ENCODE measurements at places on chromosomes 3 and 15.

DNA sequence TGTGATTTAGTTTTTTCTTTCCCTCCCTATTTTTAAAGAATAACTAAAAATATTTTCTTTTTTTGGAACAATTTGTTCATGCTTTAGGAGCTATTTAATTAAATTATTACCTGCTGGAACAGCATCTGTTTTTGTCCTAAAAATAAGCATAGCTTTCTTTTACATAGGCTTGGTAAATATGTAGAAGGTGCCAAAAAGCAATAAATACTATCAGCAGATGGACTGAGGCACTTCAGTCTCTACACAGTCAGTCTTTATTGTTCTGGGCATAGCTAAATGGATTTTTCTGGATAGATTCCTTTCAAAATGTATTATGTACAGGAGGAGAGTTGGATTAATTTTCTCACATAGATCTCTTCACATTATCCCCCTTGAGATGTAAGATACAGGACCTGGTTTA, 223.5 kb downstream of the NAALADL2 start:
- DNase-seq: peak; percentile 87

DNA sequence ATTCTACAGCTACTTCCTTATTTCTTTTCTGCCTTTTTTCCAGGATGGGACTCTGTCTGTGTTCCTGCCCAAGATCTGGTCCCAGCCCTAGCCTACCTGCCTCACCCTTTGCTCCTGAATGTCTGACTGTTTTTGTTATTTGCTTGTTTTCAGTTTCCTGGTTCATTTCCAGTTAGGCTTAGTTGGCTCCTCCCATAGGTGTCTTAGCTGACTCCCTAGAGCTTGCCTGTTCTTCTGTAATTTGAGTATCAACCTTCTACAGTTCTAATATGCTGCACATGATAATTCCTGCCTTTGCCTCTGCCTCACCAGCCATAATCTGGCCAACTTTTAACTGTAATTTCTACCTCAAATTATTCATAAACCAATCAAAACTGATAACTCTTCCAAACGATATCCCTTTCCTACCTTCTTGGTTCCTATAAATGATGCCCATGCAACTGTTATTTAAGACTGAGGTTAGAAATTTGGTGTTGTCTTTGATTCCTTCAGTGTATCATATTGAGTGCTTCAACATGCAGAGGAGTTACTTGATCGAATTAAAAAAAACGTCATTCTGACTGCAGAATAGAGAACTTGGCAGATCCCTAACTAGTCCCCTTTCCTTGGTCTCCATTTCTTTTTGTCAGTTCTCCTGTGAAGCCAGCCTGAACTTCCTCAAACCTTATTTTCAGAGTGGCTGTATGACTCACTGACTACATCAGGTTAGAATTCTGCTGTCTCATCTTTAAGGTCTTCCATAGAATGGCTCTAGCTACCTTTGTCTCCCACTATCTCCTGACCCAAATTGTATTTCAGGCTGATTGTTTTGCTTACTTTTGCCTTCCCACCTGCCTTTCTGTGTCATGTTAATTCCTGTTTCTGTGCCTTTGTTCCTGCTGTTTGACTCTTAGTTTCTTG, 8.4 kb downstream of the GOLM2 start:
- DNase-seq: no peak

- DNase-seq: no peak
These were observed 199.6 kb upstream of the EIF1B start for GRCh38 chr3:40109641-40110490.

- DNase-seq: no peak
These were observed 93.5 kb downstream of the FLNB start for GRCh38 chr3:58101499-58102389.

DNA sequence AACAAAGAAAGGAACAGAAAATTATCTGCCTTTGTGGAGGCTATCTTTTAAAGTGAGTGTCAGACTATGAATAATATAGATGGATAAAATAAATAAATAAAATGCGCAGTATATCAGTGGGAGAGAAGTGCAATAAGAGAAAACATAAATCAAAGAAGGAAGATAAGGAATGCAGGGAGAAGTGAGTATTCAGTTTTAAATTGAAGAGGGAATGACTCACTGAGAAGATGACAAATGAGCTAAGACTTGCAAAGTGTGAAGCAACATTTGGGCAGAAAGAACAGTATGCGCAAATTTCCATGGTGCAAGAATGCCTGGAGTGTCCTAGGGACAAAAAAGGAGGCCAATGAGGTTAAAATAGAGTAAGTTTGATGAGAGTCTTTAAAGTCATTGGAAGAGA, 1300.1 kb upstream of the ALCAM start:
- DNase-seq: no peak

DNA sequence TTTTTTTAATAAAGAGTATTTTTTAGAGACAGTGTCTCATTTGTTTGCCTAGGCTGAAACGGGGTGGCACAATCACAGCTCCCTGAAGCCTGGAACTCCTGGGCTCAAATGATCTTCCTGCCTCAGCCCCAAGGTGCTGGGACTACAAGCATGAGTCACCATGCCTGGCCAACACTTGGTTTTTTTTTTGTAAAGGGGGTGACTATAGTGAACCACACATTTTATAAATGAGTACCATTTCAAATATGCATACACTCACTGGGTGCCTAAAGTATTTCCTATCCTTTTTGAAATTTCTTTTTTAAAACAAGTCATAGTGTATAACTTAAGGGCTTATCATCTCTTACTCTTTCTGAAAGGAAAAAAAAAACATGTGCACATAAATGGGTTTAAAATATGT, 325.2 kb upstream of the MEIS2 start:
- no peak for DNase-seq

GRCh38 chr3:12734960-12735359, 24.1 kb downstream of the TMEM40 start:
- no peak for DNase-seq

DNA sequence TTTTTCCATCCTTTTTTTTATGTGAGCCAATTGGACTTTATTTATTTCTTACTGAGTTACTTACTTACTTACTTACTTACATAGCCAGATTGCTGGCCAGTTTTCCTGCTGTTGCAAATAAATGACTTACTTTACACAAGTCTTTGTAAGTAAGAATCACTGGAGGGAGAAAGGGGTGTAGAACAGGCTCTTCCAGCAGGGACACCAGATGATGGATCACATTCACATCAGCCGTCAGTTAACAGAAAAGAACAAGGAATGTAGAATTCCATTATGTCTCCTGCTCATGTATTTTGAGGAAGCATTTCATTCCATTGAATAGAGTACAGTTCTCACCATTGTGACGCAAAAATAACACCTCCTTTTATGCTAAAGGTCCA, 188.6 kb downstream of the FNDC3B start:
- no peak for DNase-seq

GRCh38 chr3:138395865-138396751, 38.3 kb upstream of the ESYT3 start:
- DNase-seq: no peak

DNA sequence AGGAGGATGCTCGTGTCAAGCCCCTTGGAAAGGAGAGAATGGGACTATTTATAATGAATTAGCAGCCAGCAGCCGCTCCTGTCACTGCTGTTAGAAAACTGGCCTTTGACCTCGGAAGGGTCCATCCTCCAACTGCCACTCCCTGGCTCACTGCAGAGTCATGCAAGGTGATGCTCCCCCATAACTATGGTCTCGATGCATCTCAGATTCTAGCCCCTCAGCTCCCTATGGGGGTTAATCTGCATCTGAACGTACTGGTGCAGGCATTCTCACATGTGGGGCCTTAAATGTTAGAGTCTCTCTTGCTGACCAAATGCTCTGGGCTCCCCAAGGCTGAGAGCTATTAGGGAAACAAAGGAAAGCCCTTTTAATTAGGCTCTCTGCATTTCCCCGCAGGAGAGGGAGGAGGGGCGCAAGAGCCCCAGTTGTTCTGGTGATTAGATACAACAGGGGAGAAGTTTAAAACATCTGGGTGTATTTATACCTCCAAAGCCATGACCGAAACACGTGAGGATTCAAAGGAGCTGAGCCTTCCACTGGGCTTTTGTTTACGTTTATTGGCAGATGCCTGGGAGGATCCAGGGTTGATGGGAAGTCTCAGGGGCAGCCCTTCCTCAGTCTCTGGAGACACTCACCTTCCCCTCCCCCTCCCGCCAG, 182.5 kb downstream of the OPA1 start:
- DNase-seq: no peak

- DNase-seq: no peak
These were observed 39.1 kb downstream of the MESD start for GRCh38 chr15:80950291-80951078.

DNA sequence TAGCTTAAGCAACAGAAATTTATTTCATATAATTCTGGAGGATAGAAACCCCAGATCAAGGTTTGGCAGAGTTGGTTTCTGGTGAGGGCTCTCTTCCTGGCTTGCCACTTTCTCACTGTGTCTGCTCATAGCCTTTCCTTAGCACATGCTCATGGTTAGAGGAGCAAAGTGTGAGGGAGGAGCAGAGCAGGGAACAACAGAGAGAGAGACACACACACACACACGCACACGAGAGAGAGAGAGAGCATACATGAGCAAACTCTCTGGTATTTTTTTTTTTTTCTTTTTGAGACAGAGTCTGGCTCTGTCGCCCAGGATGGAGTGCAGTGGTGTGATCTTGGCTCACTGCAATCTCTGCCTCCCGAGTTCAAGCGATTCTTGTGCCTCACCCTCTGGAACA, 36.8 kb upstream of the ZDHHC23 start:
- DNase-seq: no peak

GRCh38 chr3:102223132-102223531, 211.7 kb upstream of the ZPLD1 start:
- no peak for DNase-seq

DNA sequence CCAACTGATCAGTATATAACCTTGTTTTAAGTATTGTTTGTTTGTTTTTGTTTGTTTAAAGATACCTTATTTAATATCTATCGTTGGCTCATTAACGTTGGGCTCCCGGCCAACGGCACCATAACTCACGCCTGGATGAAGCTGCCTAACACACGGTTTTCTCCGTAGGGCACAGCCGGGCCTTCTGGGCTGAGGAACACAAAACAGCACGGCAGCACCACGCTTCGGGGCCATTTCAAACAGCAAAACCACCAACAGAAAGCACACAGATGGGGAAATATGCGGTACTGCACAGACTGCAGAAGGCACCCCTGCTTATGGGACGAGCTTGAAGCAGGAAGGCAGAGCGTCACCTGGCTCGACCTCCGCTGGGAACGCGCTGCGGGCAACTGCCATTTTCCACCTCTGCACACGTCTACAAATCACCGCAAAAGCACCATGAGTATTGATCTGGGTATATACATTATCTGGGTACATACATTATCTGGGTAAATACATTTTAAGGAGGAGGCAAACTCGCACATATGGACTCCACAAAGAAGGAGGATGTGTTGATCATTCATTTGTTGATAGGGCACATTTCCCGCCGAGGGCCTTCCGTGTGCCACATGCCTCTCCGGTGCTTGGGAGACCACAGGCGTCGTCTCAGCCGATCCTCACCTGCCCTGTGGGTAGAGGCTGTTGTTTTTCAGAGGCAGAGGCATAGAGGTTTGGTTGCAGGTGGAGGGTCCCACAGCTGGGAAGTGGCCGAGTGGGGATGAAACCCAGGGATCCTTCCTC, 123.7 kb upstream of the ATP2B2 start:
- DNase-seq: no peak

GRCh38 chr3:194383276-194383940, 13.9 kb upstream of the LRRC15 start:
- DNase-seq: no peak

- no peak for DNase-seq
These were observed 3.8 kb downstream of the VEPH1 start for GRCh38 chr3:157499342-157499963.

GRCh38 chr3:139117136-139117675, 72.5 kb upstream of the PRR23C start:
- no peak for DNase-seq

DNA sequence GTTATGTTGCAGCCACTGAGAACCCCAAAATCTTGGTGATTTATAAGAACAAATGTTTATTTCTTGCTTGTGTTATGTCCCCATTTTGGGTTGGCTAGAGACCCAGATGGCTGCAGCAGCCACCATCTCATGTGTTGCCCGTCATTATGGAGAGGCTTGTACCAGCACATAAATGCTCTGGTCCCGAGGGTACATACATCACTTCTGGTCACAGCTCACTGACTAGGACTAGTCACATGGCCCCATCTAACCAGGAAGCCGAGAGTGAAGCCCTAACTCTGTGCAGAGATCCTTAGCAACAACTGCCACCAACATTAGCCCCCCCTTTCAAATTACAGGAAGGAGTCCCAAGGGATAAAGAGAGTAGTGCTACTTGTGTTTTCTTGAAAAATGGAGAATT, 25.5 kb upstream of the HACD2 start:
- peak; percentile 78 for DNase-seq

- DNase-seq: peak; percentile 9
These were observed 9.4 kb downstream of the TP53BP1 start for GRCh38 chr15:43483297-43484128.

- DNase-seq: no peak
These were observed 27.8 kb downstream of the IQCF6 start for GRCh38 chr3:51751287-51751686.

DNA sequence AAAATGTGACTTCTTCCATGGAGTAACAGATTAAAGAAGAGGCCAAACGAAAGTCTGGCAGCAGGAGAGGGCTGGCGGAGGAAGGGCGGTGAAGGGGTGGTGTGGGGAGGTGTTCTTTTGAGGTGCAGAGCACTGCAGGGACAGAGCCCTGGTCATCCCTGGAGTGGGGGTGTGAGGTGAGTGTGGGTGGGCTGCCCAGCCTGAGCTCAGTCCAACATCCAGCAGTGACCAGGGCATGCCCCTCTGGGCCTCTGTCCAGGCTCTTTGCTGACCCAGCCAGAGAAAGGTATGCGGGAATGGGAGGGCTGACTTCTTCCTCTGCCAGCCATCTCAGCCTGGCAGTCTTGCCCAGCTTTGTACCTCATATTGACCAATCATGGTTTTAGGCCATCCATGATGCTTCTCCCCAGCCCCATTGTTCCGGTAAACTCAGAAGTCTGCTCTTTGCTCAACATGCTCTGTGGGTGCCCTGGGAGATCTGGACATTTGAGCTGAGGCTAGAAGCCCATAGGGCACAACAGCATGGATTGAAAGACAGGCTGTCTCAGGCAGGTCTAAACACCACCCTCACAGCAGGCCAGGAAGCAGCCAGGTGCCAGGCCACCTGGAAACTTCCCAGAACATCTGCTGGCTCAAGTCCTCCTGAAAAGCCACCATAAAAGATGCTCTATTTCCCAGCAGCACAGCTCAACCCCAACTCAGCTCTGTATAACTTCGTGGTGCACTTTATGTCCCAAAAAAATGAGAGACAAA, 25.9 kb upstream of the CXCR6 start:
- peak; percentile 80 for DNase-seq

DNA sequence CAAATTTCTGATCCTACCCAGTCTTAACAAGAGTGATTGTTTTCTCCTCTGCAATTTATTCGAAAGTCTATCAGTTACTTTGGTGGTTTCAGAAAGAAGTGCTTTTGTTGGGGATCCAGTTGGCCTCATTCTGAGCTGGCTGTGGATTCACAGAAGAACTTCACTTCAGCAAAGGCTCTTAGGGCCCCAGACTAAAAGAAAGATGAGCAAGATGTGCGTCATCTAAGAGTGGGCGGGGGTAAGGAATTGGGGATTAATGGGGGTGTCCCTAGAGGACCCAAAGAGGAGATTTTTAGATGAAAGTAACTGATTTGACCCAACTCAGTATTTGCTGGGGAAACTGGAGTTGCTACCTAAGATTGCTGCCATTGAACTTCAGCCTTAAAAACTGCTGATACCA, 63.9 kb upstream of the TSEN2 start:
- DNase-seq: no peak

GRCh38 chr3:80559701-80560100, 791.9 kb upstream of the ROBO1 start:
- DNase-seq: no peak
